Breast epithelium (tissue), 4 donors: ENCODE measurements at places on chromosomes 11 and 22. TPM values are rescaled to one million over a fixed set of nuclear protein-coding genes. Genes with fewer than 3 reads are reported as not detected.

Gene RBM7
- total RNA-seq, result 29.7 TPM

Gene SSTR3
- not detected for total RNA-seq

Gene HTR3B
- not detected for total RNA-seq

Gene BTBD18
- not detected for total RNA-seq

Gene SMTNL1
- not detected for total RNA-seq

Gene DGAT2
- 26.2 TPM for total RNA-seq

Gene CACNA1I
- 0.33 TPM for total RNA-seq

Gene CECR2
- total RNA-seq, result 0.32 TPM

Gene LRP4
- 6.4 TPM for total RNA-seq

Gene CALCA
- not detected for total RNA-seq

Gene JRKL
- total RNA-seq, result 11.4 TPM

Gene ENTHD1
- total RNA-seq, result not detected

Gene CAVIN3
- total RNA-seq, result 78.3 TPM

Gene UBQLNL
- total RNA-seq, result 2.3 TPM

Gene P2RY6
- 3.4 TPM for total RNA-seq

Gene GAL3ST1
- total RNA-seq, result 2.6 TPM

Gene GLYAT
- total RNA-seq, result not detected

Gene FZD4
- 408 TPM for total RNA-seq

Gene SMIM35
- total RNA-seq, result not detected

Gene MS4A4A
- total RNA-seq, result 24.6 TPM

Gene SCN3B
- total RNA-seq, result 1.9 TPM

Gene MS4A3
- total RNA-seq, result not detected

Gene CTSW
- total RNA-seq, result 1.6 TPM
